EH (cell line): ENCODE measurements at places on chromosomes 5 and 9.

DNA sequence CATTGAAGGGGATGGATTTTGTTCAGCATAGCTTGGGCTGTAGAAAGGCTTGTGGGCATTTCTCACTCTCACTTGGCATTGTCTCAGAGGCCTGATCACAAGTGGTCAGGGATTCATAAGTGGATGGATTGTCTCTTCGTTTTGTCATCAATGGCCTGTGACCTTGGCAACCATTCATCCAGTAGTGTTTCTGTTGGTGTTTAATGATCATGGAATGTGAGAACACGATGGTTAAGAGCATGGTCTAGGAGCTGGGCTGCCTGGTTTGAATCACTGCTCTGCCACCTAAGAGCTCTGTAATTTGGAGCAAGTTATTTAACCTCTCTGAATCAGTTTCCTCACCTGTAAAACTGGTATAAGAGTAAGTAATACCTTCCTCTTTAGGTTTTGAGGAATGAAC lies 430.1 kb upstream of the MEF2C start:
- DNase-seq, result peak; percentile 49

GRCh38 chr5:3593771-3594509 lies 1.7 kb upstream of the IRX1 start:
- DNase-seq, result no peak

DNA sequence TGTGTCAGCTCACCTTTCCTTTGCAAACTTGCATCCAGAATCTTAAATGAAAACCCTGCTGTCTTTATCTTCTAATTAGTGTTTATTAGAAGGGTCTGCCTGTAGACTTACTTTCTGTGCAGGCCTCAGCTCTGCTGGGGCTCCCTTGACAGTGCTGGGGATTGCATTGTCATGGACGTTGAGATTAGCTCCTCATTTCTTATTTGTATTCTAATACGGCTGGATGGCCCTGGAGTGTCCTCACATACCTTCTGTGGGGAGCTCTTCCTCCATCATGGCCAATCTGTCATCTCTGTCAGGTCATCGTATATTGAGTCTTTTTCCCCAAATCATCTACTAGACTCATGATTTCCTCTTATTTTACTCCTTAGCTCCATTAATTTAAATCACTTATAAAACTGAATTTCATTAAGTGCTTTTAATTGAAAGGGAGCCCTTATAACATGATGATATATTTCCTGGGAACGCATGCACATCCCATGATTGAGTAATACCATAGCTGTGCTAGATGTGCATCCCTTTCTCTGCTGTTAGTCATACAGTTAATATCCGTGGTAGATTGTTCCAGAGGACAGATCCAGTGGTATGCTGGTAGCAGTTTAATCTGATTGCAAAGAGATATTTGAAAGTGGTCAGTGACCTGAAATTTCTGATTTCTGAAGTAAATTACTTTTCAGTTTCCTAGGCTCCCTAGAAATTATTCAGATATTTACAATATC lies 61.6 kb downstream of the ICE1 start:
- DNase-seq, result peak; percentile 54

- DNase-seq, result peak; percentile 72
Measured at GRCh38 chr9:115369322-115369957, 251.5 kb upstream of the TNC start.

GRCh38 chr9:84886866-84887265 lies 217.3 kb downstream of the NTRK2 start:
- DNase-seq, result no peak

- peak; percentile 82 for DNase-seq
Measured at GRCh38 chr5:134547579-134547978, 22.1 kb downstream of the JADE2 start.

GRCh38 chr5:160699301-160699700 lies 152.7 kb downstream of the ATP10B start:
- DNase-seq, result no peak

- peak; percentile 69 for DNase-seq
Measured at GRCh38 chr5:125357660-125358059, 611.2 kb upstream of the ZNF608 start.

GRCh38 chr9:136714893-136715274 lies 2.5 kb downstream of the DIPK1B start:
- no peak for DNase-seq

- no peak for DNase-seq
Measured at GRCh38 chr9:116236979-116237378, 83.4 kb downstream of the PAPPA start.

GRCh38 chr5:105817914-105818313 lies 1852.8 kb downstream of the EFNA5 start:
- no peak for DNase-seq

GRCh38 chr9:130659699-130660248 lies 4.6 kb upstream of the PRDM12 start:
- DNase-seq, result no peak

GRCh38 chr5:170181902-170182301 lies 50.9 kb upstream of the C5orf58 start:
- no peak for DNase-seq

- DNase-seq, result peak; percentile 84
Measured at GRCh38 chr9:33817327-33818166, 587 bp downstream of the UBE2R2 start.

GRCh38 chr5:139646111-139646510 lies 2.0 kb upstream of the CXXC5 start:
- no peak for DNase-seq

GRCh38 chr5:149915392-149916260 lies 29.0 kb downstream of the PDE6A start:
- peak; percentile 72 for DNase-seq

DNA sequence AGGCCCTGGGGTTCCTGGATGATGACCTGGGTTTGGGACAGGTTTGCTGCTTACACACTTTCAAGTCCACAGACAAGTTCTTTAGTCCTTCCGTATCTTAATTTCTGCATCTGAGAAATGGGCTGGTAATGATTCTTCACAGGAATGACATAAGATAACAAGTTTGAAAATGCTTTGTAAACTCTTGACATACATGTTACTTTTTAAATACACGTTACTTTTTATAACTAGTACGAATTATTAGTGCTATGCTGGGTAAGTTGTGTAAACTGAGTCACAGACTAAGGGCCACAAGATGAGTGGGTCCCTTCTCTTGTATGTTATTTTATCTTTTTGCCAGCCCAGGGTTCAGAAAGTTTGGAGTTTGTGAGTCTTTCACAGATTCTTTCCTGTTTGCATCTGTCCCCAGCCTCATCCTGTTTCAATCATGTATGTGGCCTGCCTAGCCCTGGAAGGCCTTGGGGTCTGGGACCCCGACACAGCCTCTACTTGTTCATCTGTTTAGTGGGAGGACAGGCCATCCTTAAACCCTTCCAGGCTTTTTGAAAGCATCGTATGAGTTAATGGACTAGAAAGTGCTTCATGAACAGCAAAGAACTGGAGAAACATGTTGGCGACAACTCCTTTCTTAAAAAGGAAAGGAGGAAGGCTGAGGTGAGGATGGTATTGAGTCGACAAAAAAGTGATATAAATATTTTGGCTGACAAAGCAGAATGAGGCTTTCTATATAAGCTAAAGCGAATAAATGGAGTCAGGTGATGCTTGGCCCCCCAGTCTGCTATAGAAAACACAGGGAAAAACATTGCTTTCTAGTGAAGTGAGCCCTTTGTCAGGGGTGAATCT lies 9.3 kb downstream of the ZNF618 start:
- no peak for DNase-seq

GRCh38 chr9:100083448-100084127 lies 15.2 kb downstream of the ERP44 start:
- DNase-seq, result no peak

DNA sequence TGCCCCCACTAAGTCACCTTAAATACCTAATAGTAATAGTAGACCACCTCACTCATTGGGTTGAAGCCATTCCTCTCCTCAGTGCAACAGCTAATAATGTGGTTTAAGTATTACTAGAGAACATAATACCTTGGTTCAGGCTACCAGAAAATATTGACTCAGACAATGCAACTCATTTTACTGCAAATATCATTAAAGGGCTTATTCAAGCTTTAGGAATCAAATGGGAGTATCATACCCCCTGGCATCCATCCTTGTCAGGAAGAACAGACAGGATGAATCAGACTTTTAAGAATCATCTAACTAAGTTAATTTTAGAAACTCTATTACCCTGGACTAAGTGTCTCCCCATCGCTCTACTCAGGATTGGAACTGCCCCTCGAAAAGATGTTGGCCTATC lies 6.8 kb upstream of the RNF180 start:
- peak; percentile 75 for DNase-seq

GRCh38 chr5:7325975-7326913 lies 69.7 kb upstream of the ADCY2 start:
- no peak for DNase-seq

GRCh38 chr5:10607023-10607665 lies 43.3 kb downstream of the ANKRD33B start:
- peak; percentile 41 for DNase-seq

DNA sequence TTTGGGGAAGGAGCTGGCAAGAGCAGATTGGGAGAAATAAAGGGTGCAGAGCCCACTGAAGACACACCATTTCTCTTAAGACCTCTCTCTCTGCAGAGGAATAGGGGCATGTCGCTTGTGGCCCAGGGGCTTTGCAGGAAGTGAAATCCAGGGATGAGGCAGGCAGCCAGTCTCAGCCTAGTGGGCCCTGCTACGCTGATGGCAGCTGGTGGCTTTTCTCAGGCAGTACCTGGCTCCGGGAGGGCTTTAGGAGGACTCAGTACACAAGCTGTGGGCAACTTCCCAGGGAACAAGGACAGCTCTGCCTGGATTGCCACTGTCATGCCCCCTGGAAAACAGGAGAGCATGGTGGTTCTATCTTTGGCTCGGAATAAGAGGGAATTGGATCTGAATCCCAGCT lies 76.2 kb upstream of the NEURL1B start:
- DNase-seq, result no peak

DNA sequence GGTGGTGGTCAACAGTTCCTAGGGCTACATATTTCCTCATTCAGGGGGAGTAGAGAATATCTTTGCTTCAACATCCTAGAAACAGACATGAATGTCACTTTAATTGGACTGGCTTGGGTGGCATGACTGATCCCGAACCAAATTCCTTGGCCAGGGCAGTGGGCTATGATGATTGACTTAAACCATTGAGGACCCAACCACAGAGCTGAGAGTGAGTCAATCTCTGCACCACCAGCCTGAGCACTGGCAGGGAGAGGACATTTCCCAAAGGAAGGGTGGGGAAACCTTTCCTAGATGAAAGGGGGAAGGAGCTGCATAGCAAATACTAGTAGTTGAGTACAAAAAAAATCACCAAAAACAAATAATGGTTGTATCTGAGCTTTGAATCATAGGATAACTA lies 52.8 kb upstream of the ENTREP1 start:
- no peak for DNase-seq

DNA sequence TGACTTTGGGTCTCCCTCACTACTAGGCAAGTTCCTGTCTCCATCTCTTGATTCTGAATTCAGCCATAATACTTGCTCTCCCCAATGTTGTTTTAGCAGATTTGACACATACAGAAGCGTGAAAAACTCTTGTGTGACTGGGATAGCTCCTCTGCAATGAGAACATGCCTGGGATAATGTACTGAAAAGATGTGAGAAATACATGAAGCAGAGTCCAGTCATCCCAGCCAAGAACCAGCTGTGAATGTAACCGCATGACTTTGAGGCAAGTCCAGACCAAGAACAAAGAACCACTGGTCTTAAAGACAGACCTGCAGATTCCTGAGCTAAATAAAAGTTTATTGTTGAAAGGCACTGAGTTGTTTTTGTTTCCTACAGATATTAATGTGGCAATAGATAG lies 135.0 kb downstream of the NMUR2 start:
- DNase-seq, result no peak

DNA sequence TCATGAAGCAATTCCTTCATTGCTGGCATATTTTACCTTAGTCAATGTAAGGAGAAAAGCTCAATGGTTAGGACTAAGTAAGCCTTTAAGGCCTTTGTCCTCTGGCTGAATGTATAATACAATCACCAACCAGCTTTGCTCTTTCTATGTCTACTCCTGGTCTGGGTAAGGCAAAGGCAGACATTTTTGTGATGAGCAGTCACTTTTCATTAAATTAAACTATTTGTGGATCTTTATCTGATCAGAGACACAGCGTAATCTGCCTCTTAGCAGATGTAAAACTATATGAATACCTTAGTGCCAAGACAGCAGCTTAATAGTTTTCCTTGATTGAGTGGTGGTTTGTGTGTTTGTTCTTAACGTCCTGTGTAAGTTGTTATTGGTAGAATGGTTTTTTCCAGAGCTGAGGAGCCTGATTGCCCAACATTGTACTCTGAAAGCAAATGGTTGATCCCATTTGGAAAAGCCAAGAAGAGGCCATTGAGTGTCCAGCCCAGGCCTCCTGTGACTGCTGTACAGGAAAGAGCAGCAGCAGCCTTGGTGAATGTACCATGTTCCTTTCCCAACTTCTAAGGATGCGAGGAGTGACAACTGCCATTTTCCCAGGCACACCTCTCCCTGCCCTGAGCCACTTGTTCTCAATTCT lies 16.5 kb upstream of the CXXC5 start:
- peak; percentile 27 for DNase-seq

DNA sequence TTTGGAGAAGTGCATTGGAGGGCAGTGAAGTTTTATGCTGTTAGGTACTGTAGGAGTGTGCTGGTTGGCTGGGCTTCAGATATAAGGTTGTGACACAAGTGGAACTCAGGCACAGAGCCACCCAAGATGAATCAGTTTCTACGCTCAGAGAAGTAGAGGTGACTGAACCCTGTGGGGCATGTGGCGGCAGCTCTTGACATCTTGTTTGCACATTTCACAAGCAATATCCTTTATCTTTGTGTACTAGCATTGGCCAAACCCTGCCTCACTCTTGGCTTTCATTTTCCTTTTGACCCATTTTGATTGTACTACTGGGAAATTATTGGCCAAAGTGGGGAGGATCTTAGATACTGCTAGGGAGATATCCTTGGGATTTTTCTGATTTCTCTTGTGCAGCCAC lies 110.0 kb downstream of the PSAT1 start:
- no peak for DNase-seq

- DNase-seq, result no peak
Measured at GRCh38 chr5:120400356-120400755, 63.7 kb upstream of the PRR16 start.

DNA sequence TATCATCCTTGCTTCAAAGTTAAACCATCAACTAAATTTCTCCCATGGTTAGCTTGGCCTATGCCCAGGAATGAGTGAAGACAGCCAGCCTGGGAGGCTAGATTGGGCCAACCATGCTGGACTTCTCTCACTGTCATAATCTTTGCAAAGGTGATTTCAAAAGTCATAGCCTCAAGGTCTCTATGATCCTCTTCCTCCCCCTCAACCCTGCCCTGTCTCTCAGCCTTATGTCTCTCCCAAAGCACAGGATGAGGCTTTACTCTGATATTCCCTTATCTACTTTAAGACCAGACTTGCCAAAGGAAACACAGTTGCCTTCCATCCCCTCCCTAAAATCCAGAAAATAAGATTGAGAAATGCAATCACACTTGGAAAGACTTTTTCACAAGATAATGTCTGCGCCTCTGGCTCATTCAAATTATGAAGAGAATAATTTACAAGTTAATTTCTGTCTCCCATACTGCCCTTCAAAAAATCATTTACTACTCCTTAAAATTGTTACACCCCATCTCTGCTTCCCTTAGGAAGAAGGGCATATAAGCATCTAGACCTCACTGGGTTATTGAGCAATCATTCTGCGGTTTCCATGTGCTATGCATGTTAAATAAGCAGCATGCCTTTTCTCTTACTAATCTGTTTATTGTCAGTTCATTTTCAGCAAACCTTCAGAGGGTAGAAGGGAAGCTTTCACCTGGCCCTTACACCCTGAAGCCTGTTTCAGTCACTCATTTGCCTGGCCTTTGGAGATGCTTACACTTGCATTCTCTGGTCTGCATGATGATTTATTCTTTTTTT lies 113.8 kb upstream of the ANKRD55 start:
- peak; percentile 93 for DNase-seq
